CD4-positive, alpha-beta T cell treated with Interleukin-1 beta for 1 hour (primary cell): ENCODE measurements at places on chromosomes 6 and 20.

DNA sequence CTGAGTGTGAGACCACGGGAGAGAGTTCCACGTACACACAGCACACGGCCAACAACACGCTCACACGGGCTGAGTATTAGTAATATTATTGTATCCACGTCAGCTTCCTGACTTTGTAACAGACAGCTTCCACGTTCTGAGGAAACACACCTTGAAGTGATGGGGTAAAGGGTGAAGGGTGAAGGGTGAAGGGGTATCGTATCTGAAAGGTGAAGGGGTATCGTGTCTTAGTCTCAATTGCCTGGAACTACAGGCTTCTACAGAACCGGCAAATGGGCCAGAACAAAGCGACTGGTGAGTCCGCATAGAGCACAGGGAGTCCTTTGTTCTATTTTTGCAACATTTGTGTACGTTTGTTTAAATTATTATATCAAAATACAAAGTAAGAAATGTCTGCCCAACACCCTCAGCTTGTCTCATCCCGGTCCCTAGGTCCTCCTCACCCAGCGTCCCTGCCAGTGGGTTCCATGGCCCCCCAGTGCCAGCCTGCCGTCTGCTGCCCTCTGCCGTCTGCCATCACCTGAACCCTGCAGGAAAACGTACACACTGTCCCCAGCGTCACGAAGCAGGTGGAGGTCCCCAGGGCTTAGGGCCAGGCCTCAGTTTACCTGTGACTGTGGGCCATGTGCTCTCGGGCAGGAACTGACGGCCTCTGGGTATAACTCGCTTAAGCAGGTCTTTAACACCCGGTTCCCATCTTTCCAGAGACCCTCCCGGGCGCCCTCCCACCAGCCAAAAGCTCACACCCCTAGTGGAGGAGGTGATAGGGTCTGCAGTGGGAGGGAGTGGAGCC is 4.4 kb upstream of the HELZ2 start:
- no peak for DNase-seq

DNA sequence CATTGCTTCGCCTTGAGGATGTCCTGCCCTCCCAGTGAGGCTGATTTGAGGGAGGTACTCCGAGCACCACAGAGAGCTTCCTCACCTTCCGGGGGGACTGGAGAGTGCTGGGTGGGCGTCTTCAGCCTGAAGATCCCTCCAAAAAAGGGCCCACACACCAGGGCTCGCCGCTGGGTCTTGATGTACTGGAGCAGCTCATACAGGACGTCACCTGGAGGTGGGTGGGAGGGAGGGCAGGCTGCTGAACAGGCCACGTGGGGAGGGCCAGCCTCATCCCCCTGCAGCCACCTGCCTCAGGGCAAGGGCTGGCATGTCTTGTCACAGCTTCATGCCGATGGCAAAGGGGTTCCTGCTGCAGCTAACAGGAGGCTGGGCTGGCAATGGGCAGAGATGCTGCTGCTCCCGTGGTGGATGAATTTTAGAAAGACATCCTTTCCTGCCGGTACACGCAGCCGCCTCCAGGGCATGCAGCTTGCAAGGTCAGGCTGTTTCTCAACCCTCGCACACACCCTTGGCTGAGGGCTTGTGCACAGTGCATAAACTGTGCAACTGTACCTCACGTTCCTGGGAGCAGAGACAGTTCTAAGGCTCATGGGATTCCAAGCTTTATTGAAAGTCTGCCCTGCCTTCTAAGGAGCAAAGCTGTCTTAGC is 14.0 kb downstream of the ETV7 start:
- no peak for DNase-seq

- DNase-seq = no peak
Measured at GRCh38 chr20:10636326-10636818, 37.4 kb downstream of the JAG1 start.

DNA sequence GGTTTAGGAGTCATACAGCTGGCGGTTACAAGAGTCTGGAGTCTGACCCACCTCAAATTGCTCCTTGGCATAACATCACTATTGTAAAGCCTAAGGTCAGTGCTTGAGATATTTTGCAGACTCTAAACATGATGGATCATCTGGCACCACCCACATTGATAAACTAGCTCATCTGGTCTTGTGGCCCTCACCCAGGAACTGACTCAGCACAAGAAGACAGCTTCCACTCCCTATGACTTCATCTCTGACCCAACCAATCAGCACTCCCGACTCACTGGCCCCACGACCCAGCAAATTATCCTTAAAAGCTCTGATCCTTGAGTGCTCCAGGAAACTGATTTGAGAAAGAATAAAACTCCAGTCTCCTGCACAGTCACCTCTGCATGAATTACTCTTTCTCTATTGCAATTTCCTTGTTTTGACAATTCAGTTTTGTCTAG is 115.9 kb downstream of the CD24 start:
- DNase-seq = no peak

- no peak for DNase-seq
Measured at GRCh38 chr6:137423451-137424168, 70.6 kb downstream of the OLIG3 start.

- no peak for DNase-seq
Measured at GRCh38 chr6:71321314-71321713, 32.7 kb downstream of the OGFRL1 start.

DNA sequence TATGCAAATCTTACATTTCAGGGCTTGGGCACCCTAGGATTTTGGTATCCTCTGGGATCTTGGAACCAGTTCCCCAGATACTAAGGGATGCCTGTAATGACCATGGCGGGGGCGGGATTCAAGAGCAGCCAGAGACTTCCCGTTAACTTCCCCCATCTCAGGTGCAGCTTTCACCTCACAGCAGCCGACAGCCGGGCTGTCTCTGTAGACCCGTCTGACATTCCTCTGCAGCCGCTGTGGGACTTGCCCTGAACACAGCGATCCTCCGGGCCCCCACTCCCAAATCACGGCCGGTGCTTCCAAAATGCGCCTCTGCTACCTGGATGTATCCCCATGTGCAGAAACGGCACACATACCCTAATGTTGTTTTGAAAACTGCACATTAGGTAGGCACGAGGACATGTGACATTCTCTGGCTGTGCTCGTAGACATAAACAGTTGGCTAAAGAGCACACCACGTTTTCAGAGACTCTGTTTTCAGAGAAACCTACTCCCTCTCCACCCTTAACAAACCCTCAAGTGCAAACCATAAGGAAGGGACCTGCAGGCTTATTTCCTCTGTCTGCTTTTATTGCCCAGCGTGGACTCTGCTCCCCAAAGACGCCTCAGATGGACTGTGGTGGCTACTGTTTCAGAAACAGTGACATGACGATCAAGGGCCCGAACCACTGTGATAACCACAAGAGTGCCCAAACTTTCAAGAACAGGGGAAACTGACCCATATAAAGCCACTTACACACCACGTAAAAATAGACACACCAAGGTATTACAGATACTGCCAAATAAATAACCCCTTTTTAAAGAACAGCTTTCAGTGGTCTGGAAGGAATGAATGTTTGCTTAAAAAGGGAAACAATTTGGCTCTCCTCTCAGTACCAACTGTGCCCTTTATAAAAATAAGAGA is 72.9 kb upstream of the FOXC1 start:
- no peak for DNase-seq

DNA sequence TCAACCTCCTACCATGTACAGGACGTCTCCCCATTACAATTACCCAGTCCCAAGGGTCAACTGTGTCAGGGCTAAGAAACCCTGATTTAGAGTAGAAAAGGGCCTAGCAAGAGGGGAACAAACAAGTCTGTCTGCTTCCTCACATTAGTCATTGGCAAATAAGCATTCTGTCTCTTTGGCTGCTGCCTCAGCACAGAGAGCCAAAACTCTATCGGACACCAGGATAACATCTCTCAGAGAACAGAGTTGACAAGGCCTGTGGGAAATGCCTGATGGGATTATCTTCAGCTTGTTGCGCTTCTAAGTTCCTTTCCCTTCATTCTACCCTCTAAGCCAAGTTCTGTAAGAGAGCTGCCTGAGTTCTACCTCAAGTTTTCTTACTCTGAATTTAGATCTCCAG is 19.0 kb upstream of the VSX1 start:
- no peak for DNase-seq

DNA sequence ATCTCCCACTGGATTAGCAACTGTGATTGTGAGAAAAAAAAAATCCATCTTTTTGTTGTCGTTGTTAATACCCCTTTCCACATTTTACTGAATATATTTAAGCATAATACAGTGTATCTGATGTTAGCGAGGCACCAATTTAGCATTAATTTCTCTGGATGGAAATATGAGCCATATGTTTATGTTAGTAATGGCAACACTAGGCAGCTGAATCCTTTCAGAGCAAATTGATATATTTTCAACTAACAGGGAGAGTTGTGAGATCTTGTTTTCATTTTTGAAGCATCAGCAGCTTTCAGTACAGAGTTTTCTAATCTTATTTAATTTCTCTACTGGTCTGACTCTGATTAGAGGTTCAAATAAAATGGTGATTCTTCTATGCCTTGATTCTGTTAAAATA is 84.8 kb upstream of the HDAC2 start:
- no peak for DNase-seq

GRCh38 chr20:36744764-36745191 is 1.1 kb downstream of the NDRG3 start:
- DNase-seq = no peak

DNA sequence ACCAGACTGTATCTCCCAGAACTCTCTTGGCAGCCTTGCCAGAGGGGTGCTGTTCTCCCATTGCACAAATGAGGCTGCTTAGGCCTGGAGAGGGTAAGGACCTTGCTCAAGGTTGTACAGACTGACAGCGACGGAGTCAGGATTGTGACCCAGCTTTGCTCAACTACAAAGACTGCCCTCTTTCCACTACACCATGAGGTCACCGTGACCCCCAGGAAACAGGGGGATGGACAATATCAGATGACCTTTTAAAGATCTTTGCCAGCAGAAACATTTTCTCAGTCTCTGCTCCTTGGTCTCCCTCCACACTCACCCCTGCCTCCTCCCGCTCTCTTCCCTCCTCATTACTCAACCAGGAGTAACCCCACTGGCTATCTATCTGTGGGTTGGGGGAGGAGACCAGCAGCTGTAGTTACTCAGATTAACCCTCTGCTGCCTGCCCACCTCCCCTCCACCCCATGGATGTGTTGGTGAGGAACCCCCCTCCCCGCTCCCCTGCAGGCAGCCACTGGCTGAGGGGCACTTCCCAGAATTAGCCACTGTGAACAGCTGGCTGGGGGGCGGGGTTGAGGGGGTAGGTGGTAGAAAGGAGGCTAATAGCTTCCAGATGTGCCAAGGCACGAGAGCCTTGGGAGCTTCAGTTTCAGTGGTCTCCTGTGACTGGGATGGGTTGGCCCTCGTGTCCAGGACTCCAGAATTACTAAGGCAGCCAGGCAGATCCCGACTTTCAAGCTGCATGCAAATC is 26.9 kb upstream of the MRPS18A start:
- DNase-seq = peak; percentile 8

DNA sequence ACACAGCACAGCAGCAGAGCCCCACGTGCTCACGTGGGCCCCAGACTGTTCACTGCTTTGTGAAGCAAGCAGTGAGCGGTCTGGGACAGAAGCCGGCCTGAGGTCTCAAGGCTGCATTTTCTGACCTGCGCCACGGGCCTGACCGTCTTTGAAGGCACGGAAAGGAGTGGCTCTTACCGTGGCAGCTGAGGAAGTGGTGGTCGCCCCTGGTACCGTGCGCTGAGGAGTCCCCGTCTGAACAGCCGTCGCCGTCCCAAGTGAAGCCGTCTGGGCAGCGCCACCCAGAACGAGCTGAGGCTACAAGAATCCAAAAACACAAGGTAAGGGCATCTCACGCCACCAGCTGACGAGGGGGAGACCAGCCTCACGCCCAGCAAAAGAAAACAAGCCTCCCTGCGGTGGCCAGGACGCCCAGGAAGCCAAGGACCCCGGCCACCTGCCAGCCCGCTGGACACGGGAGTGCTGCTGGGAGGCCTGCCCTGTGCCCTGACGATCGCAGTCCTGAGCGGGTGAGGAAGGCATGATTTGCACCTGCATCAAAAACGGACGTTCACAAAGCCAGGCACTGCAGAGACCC is 55.7 kb downstream of the TAF4 start:
- DNase-seq = no peak

GRCh38 chr20:34396408-34396807 is 33.3 kb downstream of the ITCH start:
- DNase-seq = no peak

DNA sequence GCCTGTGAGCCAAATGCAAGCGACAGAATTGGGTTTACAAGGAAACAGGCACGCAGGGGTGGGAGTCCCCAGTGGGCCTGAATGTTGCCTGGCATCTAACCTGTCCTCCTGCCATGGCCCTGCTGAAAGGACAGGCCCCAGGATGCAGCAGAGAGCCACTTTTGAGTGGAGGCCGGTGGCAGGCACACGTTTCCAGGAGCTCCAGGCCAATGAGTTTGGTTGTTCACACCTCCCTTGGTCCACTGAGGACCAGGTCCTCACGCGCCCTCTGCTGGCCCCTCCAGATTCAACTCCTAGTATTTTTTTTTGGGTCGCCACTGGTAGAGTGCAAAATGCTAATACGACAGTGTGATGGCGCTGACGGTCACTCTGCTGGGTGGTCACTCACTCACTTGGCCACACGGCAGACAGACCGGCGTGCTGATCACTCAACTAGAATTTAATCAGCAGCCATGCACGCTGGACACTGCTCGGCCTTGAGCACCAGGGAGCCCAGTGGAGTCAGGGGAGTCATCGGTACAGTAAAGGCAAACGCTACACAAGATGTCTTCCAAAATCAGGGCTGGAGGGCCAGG is 81.7 kb upstream of the NFATC2 start:
- DNase-seq = peak; percentile 56

- no peak for DNase-seq
Measured at GRCh38 chr6:1326535-1327121, 14.7 kb downstream of the FOXQ1 start.

DNA sequence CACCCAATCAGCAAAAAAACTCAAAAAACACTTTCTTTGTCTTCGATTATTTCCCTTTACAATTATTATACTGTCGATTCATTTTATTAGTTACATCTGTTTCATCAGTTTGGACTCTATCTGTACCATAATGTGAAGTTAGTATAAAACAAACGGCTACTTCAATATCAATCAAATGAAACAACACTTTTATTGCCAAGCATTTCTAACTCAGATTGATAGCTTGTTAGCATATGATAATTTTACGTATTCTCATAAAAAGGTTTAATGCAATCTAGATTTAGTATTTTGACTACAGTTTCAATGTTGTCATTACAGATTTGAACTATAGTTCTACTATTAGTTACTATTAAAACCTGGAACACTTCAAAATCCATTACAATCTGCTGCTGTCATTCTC is 149.3 kb downstream of the PTPRK start:
- DNase-seq = no peak

DNA sequence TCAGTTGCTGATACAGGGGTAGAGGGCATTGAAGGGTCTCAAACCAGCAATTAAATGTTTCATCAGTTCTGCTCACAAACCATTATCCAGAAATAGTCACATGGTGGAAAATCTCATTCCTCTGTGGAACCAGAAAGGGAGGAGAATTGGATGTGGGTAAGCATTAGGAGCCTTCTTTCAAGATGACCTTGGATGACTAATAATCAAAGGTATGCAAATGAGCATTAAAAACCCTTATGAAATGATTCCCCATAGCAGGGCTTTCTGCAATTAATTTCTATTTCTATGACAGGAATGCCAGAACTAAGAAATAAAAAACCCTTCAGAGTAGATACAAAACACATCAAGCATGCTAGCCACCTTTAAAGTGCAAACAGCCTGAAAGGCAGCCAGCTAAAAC is 37.4 kb upstream of the HCRTR2 start:
- no peak for DNase-seq

- no peak for DNase-seq
Measured at GRCh38 chr20:24131281-24131680, 142.7 kb upstream of the GGTLC1 start.
